ENCODE measurements at places on chromosomes 16 and 17. TPM values are rescaled to one million over a fixed set of nuclear protein-coding genes. Genes with fewer than 3 reads are reported as not detected.

Gene PDILT
- not detected for total RNA-seq

Gene TMC7
- total RNA-seq, result 3.7 TPM

Gene MYH1
- total RNA-seq, result not detected

Gene TPSG1
- total RNA-seq, result not detected

Gene CD300A
- total RNA-seq, result not detected

Gene CACNG5
- total RNA-seq, result not detected

Gene KRT24
- not detected for total RNA-seq

Gene RAP1GAP2
- 0.18 TPM for total RNA-seq

Gene TAT
- total RNA-seq, result not detected

Gene TVP23A
- total RNA-seq, result not detected
